ENCODE measurements at places on chromosomes 11 and 22.

- DNase-seq = no peak
These were observed 833.8 kb downstream of the TBC1D22A start for GRCh38 chr22:47596176-47596690.

DNA sequence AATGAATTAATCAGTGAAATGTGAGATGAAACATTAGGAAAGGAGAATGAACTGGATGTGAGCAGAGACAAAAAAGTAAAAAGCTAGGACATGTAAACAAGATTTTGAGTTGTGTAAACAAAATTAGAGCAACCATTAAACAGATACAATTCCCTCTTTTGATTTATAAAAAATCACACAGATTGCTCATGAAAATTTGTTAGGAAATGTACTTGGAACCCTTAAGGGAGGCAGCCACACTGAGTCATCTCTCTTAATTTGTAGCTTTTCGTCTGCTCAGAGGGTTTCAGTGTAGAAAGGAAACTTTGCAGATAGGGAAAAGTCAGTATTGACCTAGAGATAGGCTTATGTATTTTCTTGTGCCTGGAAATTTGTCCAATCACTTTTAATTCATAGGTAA is 49.6 kb upstream of the ME3 start:
- DNase-seq = no peak

DNA sequence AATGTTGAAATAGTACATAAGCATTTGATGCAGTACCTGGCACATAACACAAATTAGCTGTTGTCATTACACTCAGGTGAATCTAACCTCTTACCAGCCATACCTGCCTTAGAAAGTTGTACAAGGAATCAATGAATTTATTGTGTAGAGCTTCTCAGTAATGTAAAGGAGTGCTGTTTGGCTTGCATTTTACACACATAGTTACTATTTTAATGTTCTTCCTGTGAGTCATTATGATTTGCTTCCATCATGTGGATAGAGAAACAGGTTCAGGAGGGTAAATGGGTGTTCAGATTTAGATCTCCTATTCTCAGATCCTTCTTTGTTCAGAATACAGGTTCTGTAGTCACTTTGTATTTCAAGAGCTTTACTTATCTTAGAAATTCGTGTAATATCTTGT is 27.6 kb upstream of the RCE1 start:
- DNase-seq = no peak

- no peak for DNase-seq
These were observed 5.2 kb upstream of the RASSF10 start for GRCh38 chr11:13003736-13004493.

GRCh38 chr11:112931703-112932102 is 29.5 kb upstream of the NCAM1 start:
- no peak for DNase-seq

DNA sequence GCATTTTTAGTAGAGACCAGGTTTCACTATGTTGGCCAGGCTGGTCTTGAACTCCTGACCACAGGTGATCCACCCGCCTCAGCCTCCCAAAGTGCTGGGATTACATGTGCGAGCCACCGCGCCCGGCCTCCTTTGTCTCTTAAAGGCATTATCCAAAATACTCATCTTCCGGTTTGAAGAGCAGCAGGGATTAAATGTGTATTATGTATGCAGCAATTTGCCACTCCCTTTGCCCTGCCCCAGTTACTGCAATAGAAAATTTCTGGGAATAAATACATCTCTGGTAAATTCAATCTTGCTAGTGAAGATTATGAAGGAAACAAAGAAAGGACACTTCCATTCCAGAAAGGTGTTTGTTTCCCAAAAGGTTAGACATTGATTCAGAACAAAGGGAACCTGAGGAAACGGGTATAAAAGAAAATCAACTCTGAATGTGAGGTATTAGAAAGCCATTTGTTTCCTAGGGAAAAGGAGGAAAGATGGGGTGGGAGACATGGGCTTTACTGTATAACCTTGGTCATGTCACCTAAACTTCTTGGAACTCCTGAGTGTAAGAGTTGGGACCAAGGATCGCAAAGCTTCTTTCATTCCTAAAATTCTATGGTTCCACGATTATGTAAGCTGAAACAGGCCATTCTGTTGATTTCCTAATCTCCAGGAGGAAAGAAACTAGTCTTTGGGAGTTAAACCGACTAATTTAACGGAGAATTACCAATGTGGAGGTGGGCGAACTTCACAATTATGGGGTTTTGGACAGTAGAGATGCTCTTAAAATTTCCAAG is 959 bp upstream of the HIPK3 start:
- DNase-seq = no peak

GRCh38 chr11:2726964-2727363 is 27.2 kb upstream of the KCNQ1OT1 start:
- no peak for DNase-seq

DNA sequence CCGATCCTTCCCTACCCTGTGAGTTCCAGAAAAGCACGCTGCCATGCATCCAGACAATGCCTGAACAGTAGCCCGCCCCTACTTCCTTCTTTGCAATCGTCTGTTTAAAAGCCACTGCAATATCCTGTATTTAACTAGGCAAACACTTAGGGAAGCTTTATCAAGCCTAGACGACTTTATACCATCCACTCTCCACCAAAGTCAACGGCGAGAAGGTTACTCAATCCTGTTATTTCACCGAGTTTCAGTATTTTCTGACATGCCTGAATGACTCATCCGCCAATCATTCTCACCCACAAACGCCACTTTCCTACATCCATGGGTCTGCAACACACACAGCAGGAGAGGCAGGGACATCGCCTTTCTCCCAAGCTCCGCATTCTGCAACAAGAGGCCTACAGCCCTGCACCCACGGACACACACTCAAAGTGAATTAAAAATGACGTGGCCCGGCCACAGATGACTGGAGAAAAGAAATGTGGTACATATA is 9.3 kb downstream of the CELSR1 start:
- DNase-seq = no peak

DNA sequence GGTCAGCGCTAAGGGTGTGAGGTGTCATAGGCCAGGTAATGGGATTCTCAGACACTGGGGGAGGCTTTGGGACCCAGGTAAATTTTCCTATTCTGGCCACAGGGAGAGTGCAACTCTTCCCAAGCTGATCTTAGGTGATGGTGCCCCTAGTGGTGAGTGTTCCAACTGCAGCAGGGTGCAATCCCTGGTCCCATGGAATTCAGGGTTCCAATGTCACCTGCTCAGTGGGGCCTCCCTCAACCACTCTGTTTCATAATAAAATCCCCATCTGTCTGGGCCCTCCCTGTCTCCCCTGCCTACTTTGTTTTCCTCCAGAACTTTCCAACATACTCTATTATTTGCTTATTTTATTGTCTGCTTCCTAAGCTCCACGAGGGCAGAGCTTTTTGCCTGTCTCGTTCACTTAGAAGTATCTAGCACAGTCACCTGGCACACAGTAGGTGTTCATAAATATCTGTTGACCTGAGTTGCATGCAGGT is 2.9 kb upstream of the SGSM1 start:
- peak; percentile 59 for DNase-seq

DNA sequence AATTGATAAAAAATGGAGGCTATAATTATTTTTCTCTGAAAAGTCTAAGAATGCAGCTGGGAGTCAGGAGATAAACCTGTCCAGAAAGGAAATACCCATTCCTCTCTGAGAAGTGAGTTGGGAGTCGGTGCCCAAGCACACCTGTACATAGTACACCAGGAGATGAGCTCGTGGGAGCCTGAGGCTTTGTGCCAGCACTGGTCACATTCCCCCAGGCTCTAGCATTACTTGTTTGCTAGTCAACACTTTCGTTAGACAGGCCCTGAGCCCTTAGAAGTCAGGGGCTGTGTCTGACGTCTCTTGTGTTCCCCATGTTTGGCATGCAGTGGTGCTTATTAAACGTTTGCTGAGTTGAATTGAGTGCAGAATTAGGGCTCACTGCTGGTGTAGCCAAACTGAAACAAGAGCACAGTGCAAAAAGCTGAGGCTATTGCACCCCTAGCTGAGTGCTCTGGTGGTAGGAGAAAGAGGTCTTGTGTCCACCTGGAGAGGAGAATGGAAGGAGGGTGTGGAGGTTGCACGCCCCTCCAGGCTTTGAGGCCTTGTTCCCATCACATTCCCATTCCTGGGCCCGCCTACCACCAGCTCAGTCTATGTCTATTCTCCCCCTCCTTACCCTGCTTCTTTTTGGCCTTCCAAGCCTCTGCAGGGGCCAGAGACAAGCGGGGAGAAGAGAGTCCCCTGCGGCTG is 6.8 kb downstream of the ROBO4 start:
- DNase-seq = no peak

DNA sequence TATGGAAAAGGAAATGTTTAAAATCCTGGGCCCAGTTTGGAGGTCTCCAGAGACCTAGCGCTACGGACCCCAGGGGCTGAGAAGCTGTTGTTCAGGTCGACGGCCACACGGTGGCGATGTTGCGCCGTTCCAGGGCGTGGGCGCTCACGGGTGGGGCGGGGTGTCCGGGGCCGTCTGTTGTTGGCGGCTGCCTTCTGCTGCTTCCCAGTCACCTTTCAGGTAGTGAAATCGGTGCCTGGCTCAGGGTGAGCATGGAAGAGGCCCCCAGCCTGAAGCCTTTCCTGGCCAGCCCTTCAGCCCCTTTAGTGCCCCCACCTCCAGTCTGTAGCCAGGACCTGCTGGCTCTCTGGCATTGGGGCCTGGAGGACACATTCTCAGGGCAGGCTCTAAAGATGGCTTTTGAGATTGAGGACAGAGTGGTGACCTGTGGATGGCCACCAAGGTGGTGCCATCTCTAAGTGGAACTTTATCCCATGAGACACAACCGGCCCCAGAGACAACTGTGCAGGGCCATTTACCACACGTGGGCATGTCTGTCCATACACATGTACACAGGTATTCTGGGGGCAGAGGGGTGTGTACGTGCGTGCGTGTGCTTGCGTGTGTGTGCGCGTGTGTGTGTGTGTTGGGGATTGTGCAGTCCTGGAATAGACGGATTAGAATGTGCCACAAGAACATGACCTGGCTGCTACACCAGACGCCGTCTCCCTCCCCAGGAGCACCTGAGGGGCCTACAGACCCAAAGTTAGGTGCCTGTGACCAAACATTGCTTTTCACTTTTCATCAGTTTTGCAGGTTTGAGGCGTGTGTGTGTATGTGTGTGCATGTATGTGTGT is 53.8 kb downstream of the ST14 start:
- peak; percentile 67 for DNase-seq

- DNase-seq = no peak
These were observed 8.2 kb downstream of the PNPLA3 start for GRCh38 chr22:43931771-43932170.

DNA sequence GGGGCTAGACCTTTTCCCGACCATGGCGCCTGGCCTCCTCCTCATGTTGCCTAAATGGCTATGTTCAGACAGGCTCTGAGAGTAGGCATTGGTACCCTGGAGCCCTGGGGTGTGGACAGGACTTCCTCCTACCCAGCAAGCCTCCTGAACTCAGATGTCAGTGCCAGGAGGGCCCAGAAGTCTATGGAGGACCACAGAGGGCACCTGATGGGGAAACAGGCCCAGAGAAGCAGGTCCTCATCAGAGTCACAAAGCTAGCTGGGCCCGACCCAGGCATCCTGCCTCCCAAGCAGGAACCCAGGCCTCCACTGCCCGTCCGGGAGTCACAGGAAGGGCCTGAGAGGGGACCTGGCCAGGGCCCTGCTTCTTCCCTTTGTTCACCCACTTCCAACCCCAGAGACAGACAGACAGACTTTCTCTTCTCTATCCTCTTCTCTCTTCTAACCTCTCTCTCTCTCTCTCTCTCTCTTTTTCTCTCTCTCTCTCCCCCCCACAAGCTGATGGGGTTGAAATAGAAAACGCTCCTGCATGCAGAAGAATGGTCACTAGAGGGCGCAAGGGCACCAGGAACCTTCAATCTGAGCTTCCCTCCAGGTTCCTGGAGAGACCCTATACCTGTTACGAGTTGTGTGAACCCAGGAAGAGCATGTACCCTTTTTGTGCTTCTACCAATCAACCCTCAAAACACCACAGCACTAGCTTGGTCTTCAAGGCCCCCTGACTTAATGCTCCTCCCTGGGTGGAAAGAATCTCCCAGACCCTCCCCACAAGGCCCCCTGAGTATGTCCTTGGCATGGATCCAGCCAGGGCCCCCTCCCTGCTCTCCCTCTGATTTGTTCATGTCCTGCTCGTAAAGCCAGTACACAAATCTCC is 27.1 kb downstream of the ARAP1 start:
- DNase-seq = peak; percentile 91

DNA sequence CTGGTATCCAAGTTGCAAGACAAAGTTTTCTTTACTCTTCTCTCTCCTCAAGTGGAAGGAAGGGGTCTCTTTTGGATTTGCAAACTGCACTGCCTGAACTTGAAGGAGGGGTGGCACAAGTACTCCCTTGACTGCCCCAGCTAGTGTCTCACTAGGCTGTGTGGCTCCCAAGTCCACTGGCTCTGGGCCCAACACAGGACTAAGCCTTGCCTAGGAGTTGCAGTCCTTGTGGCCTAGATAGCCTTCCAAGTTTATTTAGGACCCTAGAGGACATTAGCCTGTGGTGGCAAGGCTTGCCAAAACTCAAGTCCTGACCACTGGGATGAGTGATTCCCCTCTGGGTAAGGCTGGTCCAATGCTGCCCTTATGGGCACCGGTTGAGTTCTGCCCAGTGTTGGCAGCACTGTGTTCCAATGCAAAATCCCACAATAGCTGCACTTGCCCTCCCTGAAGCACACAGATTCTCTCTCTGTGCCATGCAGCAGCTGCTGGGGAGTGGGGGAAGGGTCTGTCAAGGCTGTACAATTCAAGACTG is 10.2 kb upstream of the WEE1 start:
- no peak for DNase-seq

DNA sequence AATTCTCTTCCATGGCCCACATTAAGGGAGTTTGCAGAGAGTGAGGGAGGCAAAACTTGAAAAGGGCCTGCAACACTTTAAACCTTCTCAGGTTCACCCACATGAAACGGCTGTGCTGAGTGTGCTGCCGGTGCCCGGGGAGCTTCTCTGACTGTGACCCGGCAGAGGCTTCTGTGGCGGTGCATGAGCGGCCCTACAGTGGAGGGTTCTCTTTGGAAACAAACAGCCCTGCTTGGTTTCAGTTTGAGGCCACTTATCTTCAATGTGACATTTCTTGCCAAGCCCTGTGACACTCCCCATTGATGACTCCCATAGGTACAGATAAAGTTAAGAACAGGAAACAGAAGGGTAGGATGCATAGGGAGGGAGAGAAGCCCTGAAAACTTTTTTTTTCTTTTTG is 31.8 kb downstream of the FAM118A start:
- DNase-seq = peak; percentile 54

- DNase-seq = no peak
These were observed 47.1 kb upstream of the EMID1 start for GRCh38 chr22:29158546-29158945.

DNA sequence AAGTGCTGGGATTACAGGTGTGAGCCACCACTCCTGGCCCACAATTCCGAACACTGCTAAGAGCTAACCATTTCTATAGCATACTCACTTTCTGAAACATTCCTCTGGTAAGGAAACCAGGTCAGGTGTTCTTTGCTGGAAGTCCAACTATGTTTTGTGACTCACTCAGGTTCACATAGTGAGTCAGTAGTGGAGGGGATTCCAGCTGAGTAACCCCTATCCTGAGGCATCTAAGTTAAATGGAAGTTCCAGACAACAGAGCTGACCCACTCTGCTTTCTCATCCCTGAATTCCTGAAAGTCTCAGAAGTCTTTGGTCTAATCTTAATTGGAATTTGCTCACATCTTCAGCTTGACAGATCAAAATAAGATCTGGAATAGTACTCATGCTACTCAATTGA is 3.0 kb upstream of the CHRNA10 start:
- DNase-seq = no peak

- DNase-seq = peak; percentile 48
These were observed 6.1 kb downstream of the CDC42EP1 start for GRCh38 chr22:37566329-37566837.

GRCh38 chr22:41768430-41768829 is 32.0 kb upstream of the CCDC134 start:
- no peak for DNase-seq

GRCh38 chr11:13227676-13228255 is 49.8 kb upstream of the BMAL1 start:
- no peak for DNase-seq
